ENCODE measurements at places on chromosomes 3 and 15.
A peak's percentile ranks its signal among the peaks of the same experiment; 100 is the strongest.

DNA sequence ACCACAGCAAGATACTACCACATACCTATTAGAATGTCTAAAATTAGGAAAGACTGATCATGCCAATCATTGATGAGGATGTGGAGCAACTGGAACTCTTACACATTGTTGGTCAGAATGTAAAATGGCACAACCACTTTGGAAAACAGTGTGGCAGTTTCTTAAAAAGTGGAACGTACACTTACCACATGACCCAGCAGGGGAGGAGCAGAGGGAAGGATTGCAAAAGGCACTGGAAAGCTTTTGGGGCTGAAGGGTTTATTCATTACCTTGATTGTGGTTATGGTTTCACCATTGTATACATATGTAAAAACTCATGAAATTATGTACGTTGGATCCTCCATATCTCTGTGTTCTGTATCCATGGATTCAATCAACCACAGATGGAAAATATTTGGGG, 3.3 kb upstream of the EHD4 start:
- DNase-seq, result no peak

DNA sequence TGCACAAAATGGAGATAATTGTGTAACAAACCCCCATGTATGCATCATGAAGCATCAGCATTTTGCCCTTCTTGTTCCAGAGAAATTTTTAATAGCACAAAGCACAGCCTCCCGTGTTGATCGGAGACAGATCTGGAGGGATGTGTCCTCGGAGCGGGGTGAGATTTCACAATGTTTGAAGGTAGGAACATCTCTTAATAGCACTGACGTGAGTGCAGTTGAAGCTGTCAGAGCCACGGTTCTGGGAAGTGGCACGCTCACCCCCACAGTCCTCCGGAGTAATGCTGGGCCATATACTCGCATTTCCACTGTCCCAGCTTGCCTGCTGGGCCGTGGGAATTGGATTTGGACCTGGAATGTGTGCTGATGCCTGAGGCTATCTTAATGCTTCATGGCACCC, 24.1 kb downstream of the ARPP21 start:
- DNase-seq, result no peak

- DNase-seq, result no peak
Measured at GRCh38 chr3:106070187-106070586, 201.4 kb upstream of the CBLB start.

DNA sequence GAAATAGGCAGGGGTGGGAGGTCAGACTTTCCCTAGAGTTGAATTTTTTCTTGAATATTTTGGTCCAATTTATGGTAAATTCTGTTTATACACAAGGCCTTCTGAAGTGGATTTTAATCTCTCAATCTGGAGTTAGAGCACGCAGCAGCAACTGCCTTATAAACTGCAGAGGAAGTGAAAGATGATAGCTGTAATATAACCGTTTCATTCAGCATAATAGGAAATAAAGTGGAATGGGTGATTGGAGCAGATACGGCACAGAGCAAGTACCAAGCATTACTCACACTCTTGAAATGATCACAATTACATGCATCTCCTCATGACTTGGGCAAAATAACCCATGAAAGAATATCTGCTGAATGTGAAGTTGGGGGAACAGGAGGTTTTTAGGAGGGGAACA, 106.8 kb downstream of the ARRDC4 start:
- DNase-seq, result no peak

DNA sequence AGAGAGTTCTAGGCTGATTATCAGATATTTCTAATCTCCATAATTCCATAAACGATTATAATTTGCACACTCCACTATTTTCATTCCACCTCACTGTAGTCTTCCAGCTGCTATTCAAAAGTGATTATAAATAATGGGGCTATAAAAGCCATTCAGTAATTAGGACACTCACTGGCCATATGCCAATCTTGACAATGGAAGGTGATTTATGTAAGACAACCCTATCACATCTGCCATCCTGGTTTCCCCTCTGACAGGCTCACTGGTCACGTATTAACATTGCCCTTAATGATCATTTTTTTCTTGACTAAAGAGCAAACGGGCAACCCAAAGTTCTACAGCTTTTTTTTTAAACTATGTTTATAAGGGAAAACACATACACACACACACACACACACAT, 402.4 kb downstream of the MAGI1 start:
- DNase-seq, result peak; percentile 89

DNA sequence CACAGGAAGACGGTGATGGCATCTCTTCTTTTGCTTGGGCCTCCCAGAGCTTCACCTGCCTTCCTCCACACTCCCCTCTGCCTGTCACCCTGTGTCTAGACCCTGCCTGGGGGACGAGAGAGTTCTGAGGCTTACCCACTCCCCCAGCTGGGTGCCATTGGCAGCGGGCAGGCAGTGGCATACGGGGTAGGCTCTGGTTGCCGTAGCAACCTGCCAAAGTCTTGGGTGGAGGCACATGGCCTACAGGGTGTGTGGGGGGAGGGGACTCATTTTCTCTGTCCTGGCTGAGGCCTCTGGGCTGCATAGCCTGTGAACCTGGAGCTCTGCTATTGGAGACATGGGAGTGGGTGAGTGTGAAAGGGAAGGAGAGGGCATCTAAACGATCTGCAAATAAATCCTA, 4.4 kb downstream of the INSYN1 start:
- DNase-seq, result no peak

- no peak for DNase-seq
Measured at GRCh38 chr3:55459838-55460237, 27.3 kb downstream of the WNT5A start.

GRCh38 chr3:196321162-196321561, 3.1 kb upstream of the DYNLT2B start:
- no peak for DNase-seq

DNA sequence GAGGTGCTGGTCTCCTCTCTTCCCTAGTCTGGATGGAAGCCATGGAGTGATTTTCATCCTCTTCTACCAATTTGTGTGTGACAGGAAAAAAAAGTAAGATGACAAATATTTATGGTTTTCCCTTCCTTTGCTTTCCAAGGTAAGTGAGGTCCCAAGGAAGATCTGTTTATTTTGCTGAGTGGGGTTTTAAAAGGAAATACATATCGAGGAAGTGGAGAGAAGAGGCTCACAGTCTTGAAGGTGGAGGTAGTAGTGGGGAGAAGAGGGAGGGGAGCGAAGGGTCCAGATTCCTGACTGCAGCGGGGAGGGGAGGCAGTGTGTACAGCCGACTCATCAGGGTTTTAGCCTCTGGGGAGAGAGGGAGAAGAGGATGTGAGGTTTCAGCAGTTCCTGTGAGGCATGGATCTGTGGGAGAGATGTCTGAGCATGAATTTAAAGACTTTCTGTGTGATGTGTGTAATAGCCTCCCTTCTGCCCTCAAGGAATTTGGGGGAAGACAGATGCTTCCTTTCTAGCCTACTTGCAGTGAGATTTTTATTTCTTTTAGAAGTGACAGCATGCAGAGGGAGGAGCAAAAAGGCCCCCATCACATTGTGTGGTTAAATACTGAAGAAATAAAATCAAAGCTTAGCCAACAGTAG, 272.4 kb downstream of the THRB start:
- no peak for DNase-seq

DNA sequence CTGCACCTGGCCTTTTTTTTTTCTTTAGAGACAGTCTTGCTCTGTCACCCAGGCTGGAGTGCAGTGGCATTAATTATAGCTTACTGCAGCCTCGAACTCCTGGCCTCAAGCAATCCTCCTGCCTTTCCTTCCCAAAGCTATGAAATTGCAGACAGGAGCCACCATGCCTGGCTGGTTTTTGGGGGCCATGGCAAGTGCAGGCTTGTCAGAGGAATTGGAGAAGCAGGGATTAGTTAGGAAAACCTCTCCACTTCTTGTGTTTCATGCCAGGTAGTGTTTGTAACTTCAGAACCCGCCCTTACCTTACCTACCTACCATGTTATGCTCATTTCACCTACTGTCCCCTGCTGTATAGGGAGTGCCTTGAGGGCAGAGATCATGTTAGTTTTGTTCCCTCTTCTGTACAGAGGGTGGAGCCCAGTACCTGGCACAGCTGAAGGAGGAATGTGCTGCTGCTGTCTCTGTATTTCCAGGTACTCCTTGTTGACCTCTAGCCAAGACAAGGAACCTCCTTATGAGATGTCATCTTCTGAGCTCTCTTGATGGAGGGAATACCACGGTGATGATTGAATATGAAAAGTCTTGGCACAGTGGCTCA, 43.8 kb downstream of the TRAK1 start:
- no peak for DNase-seq

GRCh38 chr3:36843065-36844051, 79.0 kb upstream of the DCLK3 start:
- no peak for DNase-seq

DNA sequence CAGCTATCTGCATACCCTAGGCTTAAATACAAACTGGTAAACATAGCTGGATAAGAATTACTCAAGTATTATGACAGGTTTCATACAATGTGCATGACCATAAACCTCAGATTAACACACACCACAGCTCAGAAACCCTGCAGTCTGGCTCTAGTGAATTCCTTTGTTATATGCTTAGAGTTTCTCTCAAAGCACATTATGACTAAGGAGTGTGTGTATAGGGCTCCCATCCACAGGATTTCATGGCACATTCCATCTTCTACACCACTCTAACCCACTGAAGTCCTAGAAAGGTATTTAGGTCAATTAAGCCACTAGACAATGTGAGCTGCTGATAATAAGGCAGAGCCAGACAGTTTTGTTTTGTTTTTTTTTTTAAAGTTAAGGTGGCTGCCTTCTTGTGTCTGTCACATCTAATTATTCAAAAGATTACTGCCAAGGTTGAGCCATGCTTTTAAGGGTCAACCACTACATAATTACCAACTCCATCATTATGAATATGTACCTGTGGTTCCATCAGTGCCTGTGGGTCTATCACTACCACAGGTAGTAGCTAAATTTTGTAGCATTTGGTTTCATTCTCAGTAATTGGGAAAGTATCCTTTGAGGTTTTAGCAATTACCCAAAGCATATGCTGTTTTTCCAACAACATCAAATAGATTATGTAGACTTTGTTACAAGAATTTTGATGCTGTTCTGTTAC, 107.0 kb downstream of the ALCAM start:
- DNase-seq, result no peak

- no peak for DNase-seq
Measured at GRCh38 chr15:68249058-68249713, 19.7 kb upstream of the CLN6 start.

- DNase-seq, result no peak
Measured at GRCh38 chr15:36960179-36960946, 140.0 kb downstream of the MEIS2 start.

DNA sequence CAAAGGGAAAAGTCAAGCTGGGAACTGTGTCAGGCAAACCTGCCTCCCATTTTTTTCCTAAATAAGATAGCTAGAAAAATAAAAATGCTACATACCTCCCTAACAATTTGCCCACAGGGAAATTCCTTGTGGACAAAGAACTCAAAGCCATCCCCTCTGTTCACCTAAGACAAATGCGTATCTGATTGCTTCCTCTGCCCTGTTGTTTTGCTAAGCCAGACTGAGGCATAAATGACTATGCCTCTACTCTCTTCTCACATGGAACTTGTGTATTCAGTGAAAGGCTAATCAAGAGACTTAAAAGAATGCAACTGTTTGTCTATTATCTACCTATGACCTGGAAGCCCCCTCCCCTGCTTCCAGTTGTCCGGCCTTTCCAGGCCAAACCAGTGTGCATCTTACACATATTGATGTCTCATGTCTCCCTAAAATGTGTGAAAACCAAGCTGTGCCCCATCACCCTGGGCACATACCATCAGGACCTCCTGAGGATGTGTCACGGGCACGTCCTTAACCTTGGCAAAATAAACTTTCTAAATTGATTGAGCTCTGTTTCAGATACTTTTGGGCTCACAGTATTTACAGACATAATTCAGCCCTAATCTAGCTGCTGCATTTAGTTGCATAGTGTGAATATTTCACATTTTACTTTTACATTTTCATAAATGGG, 15.8 kb downstream of the CHD2 start:
- DNase-seq, result no peak

DNA sequence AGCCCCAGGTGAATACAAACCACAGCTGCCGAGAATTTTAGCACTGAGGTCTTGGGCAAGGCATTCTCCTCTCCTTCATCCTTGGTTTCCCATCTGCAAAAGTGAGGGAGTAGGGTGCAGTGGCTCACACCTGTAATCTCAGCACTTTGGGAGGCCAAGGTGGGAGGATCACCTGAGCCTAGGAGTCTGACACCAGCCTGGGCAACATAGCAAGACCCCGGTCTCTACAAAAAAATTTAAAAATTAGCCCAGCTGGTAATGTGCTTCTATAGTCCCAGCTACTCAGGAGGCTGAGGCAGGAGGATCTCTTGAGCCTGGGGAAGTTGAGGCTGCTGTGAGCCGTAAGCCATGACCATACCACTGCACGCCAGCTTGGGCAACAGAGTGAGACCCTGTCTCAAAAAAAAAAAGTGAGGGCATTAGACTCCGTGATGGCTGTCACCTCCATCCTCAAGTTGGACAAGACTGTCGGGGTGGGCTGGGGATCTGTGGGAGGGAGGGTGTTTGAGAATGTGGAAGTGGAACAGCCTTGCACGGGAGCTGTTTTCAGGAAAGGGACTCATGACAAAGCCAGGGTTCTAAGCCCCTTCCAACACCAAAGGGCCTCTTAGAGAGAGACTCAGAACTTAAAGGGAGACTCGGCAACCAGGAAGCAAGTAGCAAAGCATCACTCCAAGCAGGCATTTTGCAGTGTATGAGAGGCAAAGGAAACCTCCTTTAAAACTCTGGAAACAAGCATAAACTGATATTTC, 46.0 kb upstream of the FURIN start:
- no peak for DNase-seq

All from NCI-H748 treated with DMSO at 0.1 percent for 48 hours (cell line).